Skin of body (tissue), 3 donors: ENCODE measurements at places on chromosomes 12 and 14.
A peak's percentile ranks its signal among the peaks of the same experiment; 100 is the strongest.

GRCh38 chr12:11477110-11477509 is 81.7 kb upstream of the PRB2 start:
- no peak for DNase-seq

- no peak for DNase-seq
Measured at GRCh38 chr12:15014708-15015107, 41.9 kb downstream of the PDE6H start.

GRCh38 chr14:22900081-22900799 is 17.2 kb downstream of the REM2 start:
- peak; percentile 11 for DNase-seq

GRCh38 chr12:52832451-52832850 is 1.7 kb downstream of the KRT79 start:
- DNase-seq: no peak

DNA sequence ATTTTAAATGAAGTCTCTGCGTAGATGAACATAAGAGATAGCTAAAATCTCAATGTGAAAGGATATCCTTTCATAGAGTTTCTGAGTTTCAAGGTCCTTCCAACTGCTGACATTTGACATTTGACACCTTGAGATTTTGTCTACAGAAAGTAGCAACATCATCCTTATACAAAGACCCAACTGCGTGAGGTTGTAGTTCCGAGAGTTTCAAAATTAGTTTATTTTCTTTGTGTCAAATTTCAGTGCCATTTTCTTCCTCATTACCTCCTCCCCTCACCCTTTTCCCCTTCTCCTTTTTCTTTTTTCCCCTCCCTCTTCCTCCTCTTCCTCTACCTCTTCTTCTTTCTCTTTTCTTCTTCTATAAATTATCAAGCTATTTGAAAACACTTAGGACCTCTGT is 26.9 kb upstream of the BATF start:
- DNase-seq: no peak

- DNase-seq: peak; percentile 6
Measured at GRCh38 chr12:94725375-94726168, 75.2 kb upstream of the TMCC3 start.

DNA sequence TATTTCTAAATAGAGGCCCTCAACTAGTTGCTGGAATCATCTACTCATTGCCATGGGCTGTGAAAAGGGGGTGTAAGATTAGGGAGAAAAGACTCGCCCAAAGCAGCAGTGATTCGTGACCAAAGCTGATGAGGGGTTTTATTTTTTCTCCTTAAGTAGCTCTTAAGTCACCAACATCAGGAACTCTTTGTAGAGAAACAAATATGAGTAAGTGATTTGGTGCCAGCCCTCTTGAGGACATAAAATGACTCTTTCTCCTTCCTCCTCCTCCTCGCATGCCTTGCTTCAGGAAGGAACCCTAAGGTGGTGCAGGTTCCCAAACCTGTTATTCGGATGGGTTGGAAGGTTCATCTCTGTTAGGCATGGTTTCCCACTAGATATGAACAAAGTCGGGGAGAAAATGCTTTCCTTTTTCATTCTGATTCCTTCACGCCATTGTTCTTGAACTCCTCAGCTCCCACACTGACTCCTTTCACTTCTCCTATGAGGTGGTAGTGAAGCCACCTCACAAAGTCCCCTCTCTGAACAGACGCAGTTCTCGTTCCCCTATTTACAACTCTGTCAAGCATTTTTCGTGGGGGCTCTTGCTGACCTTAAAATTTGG is 113.4 kb downstream of the ETV6 start:
- DNase-seq: no peak

- no peak for DNase-seq
Measured at GRCh38 chr14:106850913-106851825, 1324.8 kb downstream of the TMEM121 start.

- DNase-seq: no peak
Measured at GRCh38 chr12:66387117-66387516, 84.8 kb downstream of the HELB start.

DNA sequence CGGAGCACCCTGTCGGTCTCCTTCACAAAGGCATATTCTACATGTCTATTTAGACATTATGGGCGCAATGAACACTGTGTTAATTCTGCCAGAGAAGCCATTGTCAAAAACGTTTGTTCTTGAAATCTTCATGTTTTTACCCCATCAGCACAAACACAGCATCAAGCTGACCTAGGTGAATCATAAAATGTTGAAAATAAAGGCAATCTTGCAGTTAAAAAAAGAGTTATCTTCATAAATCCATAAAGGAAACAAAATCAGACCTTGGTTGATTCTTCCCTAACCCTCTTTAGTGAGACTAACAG is 154.9 kb downstream of the DIO2 start:
- DNase-seq: no peak

GRCh38 chr12:28800129-28800528 is 348.9 kb upstream of the FAR2 start:
- DNase-seq: no peak

DNA sequence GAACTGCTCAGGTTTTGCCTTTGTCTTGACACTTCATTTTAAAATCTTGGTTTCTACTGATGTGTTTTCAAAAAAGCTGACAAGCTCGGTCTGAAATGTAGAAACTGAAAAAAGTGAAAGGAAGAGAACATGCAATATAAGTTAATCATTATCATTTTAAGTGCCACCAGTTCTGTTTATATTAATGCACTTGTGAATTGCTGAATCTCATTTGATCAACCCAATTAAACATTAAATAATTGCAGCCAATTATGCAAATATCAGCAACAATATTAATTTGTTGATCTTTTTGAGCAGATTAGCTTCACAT is 133.8 kb downstream of the BCAT1 start:
- DNase-seq: no peak

GRCh38 chr14:34018564-34019244 is 67.8 kb upstream of the EGLN3 start:
- DNase-seq: no peak
